ENCODE measurements at places on chromosomes 1 and 21. TPM values are rescaled to one million over a fixed set of nuclear protein-coding genes. Genes with fewer than 3 reads are reported as not detected.

KIF14 gene
- total RNA-seq = 2.6 TPM

OLFML2B gene
- 66.7 TPM for total RNA-seq

DNA sequence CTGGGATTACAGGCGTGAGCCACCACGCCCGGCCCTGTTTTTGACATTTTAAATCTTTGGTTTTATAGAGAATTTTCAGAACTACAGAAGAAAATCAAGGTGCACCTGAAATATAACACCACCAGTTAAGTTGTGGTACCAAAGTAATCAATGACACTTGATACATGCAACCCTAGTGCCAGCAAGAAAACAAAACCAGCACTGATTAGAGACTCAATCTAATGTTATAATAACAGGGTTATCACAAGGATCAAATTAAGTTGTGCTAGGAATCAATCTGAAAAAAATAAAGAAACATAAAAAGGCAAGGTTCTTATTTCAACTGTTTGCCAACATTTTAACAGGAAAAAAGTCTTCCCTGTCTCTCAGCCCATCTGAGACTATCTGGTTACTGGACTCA lies 23.8 kb downstream of the TGFBR3 start:
- DNase-seq = no peak

TFF3 gene
- 50.3 TPM for total RNA-seq

GRCh38 chr1:32900956-32901822 lies at the start of gene TMEM54:
Gene TMEM54, minus strand, starts transcription at chr1:32901389. Its CDS starts 151 bp downstream, at chr1:32901238.
- DNase-seq = no peak

COL9A2 gene
- 2.1 TPM for total RNA-seq

- DNase-seq = no peak
These were observed 166.2 kb downstream of the ASTN1 start for GRCh38 chr1:176998183-176998795.

CELA2B gene
- total RNA-seq = not detected

PDZK1IP1 gene
- total RNA-seq = not detected

- DNase-seq = no peak
These were observed 17.7 kb downstream of the CD1E start for GRCh38 chr1:158371188-158371953.

SIK1 gene
- total RNA-seq = 43.6 TPM

OR10J1 gene
- total RNA-seq = not detected

DNA sequence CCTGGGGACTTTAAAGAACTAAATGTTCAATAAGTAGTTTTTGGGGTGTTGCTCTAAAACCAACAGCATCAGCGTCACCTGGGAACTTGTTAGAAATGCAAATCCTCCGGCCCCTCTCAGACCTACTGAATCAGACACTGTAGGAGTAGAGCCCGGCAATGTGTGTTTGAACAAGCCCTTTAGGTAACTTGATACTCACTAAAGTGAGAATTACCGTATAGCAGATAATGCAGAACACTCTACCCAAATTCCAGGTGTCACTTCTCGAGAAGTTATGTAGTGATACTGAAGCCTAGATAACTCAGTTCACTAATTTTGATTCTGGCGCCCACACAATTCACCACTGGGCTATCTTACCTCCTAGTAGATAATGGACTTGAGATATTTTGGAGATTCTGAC lies 3.7 kb upstream of the DPT start:
- DNase-seq = no peak

GRCh38 chr1:154864189-154864975 lies 5.7 kb downstream of the KCNN3 start:
- DNase-seq = no peak

DNA sequence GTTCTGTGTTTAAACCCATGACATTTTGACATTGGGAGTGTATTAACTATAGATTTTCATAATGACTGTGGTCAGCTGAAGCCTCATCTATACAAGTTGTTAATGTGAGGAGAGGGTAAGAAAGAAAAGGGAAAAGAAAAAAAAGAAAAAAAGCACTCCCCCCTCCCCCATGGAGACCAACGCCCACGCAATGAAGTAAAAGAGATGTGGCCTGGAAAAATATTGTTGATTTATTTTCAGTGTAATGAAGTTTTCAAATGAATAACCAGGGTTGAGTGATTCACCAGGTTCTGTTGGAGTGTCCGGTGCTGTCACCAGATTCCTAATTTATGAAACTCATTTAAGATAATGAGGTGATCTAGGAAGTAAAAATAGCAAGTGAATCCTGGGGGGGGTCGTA lies 4.7 kb downstream of the RNF220 start:
- no peak for DNase-seq

DNA sequence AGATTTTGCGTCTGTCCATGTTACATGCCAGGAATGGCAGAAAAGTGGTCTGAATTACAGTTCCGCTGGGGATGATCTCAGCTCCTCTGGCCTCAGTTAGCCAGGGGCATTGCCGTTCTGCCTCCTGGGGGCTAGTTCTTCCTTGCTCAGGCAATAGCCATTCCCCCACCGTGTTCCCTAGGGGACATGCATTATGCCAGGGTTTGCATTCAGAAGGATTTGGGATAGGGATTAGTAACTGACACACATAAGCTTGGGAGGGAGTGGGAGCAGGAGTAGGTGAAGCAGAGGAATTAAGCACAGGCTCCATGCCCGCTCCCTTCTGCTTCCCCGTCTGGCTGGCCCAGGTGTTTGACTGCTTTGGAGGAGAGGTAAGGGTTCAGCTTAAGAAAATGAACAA lies 12.7 kb downstream of the LRRC71 start:
- no peak for DNase-seq

RPS6KA1 gene
- 4.4 TPM for total RNA-seq

- no peak for DNase-seq
These were observed 30.6 kb upstream of the USP24 start for GRCh38 chr1:55245781-55246180.

CELA2A gene
- total RNA-seq = not detected

DNA sequence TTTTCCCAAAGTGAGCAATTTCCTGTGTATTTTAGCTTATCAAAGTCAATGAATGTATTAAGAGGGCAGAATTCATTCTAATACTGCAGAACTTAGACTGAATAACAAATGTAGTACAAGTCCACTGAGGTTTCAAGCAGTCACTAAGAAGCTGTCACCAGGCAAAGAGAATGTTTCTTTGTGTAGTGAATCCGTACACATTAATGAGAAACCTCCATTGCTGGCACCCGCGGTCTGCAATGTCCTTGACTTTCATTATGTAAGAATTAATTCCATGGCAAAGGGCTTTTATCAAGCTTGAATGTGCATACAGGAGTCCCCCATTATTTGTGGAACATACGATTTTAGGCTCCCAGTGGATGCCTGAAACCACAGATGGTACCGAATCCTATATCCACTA lies 719.5 kb upstream of the TMPRSS15 start:
- DNase-seq = no peak

GRCh38 chr1:245396615-245397014 lies 241.8 kb downstream of the KIF26B start:
- DNase-seq = no peak

SSR2 gene
- 283 TPM for total RNA-seq

- no peak for DNase-seq
These were observed 55.7 kb downstream of the RGS5 start for GRCh38 chr1:163147019-163147418.

- DNase-seq = peak; percentile 59
These were observed 93.0 kb downstream of the CLIC6 start for GRCh38 chr21:34761758-34762330.

NEGR1 gene
- total RNA-seq = 5.0 TPM

- no peak for DNase-seq
These were observed 59.5 kb upstream of the LAMC2 start for GRCh38 chr1:183126528-183126927.

GRCh38 chr21:34598931-34599400 lies 15.9 kb downstream of the RCAN1 start:
- DNase-seq = no peak

DNA sequence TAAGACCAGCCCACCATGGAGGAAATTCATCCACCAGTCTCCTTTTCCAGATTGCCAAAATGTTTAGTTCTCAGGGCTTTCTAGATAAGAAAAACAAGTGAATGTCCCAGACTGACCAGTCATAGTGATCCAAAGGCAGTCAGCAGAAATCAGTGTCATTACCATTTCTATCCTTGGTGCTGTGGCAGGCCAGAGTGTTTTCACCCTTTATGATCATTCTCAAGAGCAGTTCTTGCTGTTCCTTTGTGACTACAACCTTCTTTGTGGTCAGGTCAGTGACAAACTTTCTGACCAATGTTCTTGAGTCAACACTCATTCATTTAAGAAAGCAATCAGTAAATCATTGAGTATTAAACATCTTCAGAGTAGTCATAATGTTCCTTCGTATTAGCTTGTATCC lies 7.3 kb upstream of the DHCR24 start:
- no peak for DNase-seq

DNA sequence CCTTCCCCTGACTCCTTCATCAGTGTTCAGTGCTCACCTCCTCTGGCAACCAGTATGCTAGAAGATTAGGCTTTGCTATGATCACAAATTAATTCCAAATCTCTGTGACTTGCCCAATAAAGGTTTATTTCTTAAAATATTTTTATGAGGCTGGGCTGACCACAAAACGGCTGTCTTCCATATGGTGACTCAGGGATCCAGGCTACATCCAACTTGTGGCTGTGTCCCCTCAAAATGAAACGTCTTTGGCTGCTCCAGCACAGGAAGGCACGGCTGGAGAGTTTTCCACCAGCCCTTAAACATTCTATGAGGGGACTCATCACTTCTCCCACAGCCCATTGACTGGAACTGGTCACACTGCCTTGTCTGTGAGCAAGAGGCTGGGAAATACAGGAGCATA lies 131.5 kb downstream of the HUNK start:
- no peak for DNase-seq

GRCh38 chr21:14607262-14607661 lies 61.1 kb upstream of the SAMSN1 start:
- DNase-seq = no peak

DNA sequence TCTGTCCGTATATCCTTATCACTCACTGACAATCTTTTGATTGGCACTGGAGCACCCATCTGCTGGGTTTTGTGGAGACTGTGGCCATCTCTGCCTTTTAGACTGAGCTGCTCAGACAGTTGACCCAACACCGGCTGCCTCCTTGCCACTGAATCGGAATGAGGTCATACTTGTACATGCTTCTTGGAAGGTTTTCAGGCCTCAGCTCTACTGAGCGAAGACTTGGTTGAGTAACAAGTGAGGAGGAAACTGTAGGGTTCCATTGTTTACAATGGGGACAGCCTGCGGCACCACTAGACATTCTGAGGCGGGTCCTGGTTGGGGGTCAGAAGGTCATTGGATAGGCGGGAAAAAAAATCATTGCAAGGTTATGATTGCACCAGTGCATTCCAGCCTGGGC lies 320.3 kb downstream of the KIF26B start:
- no peak for DNase-seq

DNA sequence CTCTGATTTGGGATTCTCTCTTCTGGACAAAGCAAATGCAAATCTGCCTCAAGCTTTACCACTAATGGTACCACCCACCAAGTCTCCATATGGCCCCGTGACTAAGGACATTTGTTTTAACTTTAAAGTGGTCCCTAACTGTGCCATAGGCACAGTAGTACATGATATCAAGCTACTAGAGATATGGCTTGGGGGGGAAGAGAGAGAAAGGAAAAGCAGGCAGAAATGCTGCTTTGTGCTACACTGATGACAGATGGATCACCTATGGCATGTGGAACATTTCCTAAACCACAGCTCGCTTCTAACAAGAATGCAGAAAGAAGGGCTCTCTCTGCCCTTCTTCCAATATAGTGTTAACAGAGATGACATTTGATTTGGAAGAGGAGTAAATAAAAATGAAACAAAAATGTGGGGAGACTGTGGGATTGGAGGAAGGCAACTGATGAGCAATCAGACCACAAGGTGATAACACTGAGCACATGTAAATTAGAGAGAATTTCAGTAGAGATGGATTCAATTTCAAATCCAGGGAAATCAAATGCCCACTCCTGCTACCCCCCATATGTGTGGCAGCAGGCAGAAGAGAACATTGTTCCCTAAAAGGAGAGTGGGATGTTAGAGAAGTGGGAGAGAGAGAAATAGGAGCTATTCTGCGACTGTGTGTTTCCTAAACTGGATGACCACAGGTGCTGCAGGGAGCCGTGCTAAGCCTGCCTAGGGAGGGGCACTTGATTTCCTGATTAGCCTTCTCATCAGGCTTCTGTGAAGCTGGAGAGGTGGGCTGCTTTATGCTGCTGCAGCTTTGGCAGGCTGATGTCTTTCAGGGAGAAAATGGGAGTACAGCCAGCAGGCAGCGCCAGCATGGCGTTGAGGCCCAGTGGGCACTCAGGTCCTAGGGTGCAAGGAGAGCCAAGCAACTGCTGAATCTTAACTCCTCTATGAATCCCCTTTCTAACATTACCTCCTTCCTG lies 75.3 kb downstream of the ZNF648 start:
- DNase-seq = no peak

DPM3 gene
- total RNA-seq = 61.3 TPM

- peak; percentile 57 for DNase-seq
These were observed 49.8 kb upstream of the OLIG2 start for GRCh38 chr21:32975811-32976431.

DNA sequence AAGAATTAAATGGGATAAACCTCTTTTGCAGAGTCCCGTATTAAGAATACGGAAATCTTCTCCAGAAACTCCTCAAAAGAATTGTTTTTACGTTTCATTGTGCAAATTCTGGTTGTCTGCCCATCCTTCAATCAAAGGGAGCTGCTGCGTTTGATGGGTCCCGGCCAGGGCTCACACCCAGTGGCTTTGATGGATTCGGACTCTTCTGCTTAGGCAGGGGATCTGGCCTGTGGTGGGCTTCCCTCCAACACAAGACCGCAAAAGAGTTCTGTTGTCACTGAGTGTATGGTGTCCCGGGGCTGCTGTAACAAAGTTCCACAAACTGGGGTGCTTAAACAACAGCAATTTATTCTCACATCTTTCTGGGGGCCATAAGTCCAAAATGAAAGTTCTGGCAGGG lies 402.0 kb downstream of the PCP4 start:
- no peak for DNase-seq

DNA sequence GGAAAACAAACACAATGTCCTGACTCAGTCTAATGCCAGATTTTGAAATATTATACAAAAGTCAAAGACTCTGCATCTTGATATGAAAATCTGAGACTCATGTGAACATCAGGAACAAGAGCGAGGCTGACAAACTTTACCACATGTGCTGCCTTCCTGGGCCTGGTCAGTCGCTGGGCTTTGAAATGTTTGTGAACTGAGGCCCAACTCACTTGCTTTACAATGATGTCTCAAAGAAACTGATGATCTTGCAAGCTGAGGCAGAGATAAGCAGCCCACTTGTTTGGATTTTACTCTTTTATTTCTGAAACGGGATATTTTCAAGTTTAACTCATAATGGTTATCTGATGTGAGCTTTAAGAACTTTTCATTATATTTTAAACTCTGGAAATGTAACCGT lies 2.1 kb downstream of the BCAR3 start:
- no peak for DNase-seq

DNA sequence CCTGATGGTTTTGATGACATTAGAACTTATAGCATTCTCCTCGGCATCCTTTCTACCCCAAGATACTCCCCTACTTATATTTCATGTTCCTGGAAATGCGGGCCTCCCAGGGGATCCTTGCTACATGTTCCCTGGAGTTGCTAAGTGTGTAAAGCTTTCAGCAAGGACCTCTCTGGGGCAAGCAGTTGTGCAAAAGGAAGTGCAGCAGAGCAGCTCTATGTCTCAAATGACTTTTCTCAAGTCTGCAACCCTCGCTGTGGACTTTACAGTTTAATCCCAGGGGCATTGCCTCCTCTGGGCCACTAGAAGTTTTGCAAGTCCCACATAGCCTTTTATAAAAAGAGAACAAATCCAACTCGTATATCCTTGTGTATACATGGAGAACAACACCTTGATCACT lies 20.8 kb upstream of the MNDA start:
- DNase-seq = no peak

All from osteocyte (in vitro differentiated cells).